ENCODE measurements at places on chromosomes 11 and 22. TPM values are rescaled to one million over a fixed set of nuclear protein-coding genes. Genes with fewer than 3 reads are reported as not detected.

DNA sequence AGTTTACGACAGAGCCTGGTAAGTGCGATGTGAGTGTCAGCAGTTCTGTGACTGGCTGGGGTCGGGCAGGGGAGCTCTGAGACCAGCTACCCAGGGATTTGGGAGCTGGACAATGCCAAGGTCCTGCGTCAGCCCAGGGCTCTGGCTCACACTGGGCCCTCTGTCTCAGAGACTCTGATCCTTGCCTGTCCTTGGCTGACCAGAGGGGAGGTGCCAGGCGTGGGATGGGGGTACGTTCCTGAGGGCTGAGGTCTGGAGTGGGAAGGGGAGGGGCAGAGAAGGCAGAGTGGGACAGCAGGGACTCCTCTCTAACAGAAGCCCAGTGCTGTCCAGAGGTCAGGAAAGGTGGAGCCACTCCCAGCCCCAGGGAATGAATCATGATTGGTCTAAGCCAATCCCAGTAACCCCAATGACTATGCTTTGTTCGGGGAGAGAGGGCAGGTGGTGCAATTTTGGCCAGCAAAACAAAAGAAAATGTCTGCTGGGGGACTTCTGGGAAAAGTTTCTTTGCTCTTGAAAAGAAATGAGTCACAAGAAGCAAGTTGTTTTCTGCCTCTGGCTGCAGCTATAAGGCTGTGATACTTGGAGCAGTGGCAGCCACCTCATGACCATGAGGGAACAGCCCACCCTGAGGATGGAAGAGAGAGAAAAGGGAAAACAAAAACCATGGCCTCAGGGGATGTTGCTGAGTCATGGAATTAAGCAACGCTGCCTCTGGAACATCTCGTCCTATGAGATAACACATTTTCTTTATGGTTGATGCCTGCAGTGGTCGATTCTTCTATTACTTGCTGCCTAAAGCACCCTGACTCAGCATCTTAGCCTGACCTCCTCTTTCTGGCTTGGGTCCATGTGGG lies 108.3 kb downstream of the CHST1 start:
- peak; percentile 18 for DNase-seq
- no peaks in the 10 kb centered on the region for H3K36me3 ChIP-seq

DNA sequence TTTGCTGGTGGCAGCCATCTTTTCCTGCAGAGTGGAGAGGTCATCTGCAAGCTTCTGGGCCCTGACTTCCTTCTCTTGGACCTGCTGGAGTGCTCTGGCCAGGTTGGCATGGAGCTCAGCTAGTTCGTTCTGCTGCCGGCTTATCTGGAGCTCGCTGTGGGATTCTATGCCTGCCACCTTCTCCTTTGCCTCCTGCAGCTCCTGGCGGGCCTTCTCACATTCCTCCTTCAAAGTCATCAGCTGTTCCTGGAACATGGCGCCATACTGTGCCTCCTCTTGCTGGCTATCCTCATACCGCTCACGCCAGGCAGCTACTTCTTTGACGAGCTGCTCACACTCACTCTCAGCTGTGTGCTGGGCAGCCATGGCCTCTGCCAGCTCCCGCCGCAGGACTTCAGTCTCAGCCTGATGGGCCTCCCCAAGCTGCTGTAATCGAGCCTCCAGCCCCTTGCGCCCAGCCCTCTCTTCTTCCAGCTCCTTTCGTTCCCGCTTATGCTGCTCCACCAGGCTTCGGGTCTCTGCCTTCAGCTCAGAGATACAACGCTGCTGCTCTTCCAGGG lies 16.1 kb downstream of the IL18BP start:
- peaks cover 44% of the 10 kb centered on the region for H3K4me1 ChIP-seq
- no peak overlapping the region for H3K27ac ChIP-seq
- DNase-seq = peak; percentile 44
- no peak overlapping the region for H3K4me3 ChIP-seq
- no peaks in the 10 kb centered on the region for H3K27me3 ChIP-seq

GRCh38 chr11:80239217-80239616 lies 798.4 kb upstream of the TENM4 start:
- DNase-seq = no peak
- H3K27me3 ChIP-seq = no peaks in the 10 kb centered on the region
- no peak overlapping the region for H3K4me3 ChIP-seq
- H3K4me1 ChIP-seq = no peaks in the 10 kb centered on the region

DNA sequence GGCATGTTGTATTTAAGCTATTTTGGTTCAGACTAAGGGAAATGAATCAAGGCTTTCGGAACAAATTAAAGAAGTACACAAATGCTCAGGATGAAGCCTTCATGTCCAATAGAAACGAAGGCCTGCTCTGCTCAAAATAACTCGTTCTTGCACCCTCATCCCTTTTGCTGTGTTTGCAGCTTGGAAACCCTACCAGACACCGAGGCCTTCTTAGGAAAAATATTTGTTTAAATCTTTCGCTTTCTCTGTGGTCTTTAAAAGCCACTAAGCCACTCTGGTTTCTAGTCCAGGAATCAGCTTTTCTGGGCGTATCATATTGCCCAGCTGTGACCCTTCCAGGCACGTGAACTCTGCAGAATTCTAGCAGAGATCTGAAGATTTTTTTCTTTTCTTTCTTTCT lies 60.9 kb upstream of the HSPA8 start:
- H3K36me3 ChIP-seq = no peaks in the 10 kb centered on the region
- H3K4me3 ChIP-seq = no peak overlapping the region
- H3K4me1 ChIP-seq = peaks cover 5% of the 10 kb centered on the region
- DNase-seq = no peak
- H3K27ac ChIP-seq = peak overlapping the region; percentile 52

DNA sequence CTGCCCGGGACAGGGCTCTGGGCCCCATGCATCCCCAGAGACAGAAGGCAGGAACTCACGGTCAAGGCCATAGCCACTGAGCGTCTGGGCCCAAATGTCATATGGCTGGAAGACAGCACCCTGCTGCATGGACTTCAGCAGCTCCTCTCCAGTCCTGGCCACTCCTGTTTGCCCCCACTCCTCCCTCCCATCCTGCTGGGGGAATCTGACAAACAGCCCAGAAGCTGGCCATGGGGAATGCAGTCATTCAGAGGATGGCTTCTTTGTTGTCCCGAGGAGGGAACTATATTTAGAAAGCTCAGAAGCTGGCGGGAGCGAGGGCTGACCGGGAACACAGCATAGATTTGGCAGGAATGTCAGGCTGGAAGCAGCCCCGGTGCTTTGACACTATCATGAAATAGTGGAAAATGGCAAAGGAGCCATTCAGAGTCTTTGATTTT lies 35.0 kb downstream of the DKK3 start:
- no peaks in the 10 kb centered on the region for H3K36me3 ChIP-seq
- peaks cover 39% of the 10 kb centered on the region for H3K4me1 ChIP-seq
- DNase-seq = peak; percentile 57
- H3K27ac ChIP-seq = peak overlapping the region; percentile 70
- no peaks in the 10 kb centered on the region for H3K27me3 ChIP-seq

Gene PKDREJ
- not detected for total RNA-seq

Gene OR51I1
- total RNA-seq = not detected

Gene GGTLC2
- total RNA-seq = not detected

Gene OR52M1
- not detected for total RNA-seq

Gene MMP13
- not detected for total RNA-seq
